ENCODE measurements at places on chromosomes 3 and 15.

DNA sequence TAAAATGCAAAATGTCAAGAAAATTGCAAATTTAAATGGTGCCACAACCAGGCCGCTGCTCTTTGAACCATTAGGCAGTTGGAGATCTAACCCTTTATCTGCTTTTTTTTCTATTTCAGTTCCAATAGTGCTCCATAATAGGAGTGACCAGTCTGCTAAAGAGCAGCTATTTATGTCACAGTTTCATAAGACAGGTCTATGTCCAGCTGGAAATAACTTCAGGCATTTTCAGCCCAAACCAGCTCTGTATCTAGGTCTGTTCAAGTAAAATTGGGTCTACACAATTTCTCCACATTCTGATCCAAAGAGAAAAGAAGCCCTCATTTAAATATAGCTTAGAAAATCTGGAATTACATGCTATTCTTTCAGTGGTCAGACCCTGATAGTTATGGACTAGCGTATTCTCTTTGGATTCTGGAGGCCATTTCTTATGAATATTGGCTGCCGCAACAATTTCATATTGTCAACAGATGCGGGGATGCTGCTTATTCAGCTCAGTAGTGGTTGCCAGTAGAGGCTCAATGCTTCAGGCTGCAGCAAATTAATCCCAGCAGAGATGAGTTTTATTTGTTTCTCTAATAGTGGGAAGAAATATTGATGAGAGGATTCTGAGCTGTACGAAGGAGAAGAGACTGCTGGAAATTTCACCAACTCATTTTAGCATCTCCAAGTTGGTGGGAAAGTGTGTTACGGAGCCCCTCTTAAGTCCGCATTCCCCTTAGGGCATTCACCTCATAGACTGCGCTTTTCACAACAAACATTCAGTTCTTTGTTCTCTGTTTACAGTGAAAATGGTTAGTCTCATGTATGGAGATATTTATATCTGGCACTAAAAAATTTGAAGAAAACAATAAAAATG lies 887.0 kb downstream of the ROBO1 start:
- no peak for DNase-seq

DNA sequence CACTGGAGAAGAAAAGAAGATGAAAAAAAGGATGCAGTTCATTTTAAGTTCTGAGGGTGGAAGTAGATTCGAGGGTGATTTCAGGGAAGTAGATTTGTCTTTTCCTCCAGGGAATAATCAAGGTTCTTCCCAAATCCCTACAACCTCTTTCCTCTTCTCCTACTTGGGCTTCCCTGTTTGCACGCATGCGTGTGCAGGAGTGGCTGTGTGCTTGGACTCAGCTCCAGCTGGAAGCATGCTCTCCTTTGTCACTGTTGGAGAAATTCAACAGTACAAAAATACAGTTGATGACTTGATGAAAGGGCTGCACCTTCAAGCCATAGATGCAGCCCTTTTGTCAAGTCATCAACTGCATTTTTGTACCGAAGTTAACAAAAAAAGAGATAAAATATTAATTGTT lies 3.8 kb downstream of the OR5K2 start:
- DNase-seq, result no peak

GRCh38 chr15:49494842-49495241 lies 71.8 kb downstream of the FGF7 start:
- DNase-seq, result no peak

GRCh38 chr15:83978588-83978987 lies 257.0 kb upstream of the GOLGA6L4 start:
- no peak for DNase-seq

GRCh38 chr15:74242441-74243185 lies 6.5 kb downstream of the CCDC33 start:
- DNase-seq, result no peak

- DNase-seq, result no peak
Measured at GRCh38 chr15:41970456-41970855, 1.9 kb downstream of the EHD4 start.

GRCh38 chr3:32428092-32429068 lies 36.7 kb downstream of the CMTM7 start:
- no peak for DNase-seq

- DNase-seq, result no peak
Measured at GRCh38 chr15:87219650-87220615, 1036.6 kb downstream of the NTRK3 start.

Measured in cerebellar nuclear complex (tissue), 1 donor.